ENCODE measurements at places on chromosomes 12 and 14. TPM values are rescaled to one million over a fixed set of nuclear protein-coding genes. Genes with fewer than 3 reads are reported as not detected.
A peak's percentile ranks its signal among the peaks of the same experiment; 100 is the strongest.

GRCh38 chr14:32564596-32564995 is 235.5 kb downstream of the AKAP6 start:
- no peak for DNase-seq

GRCh38 chr14:103679351-103679750 is 35.9 kb downstream of the XRCC3 start:
- no peak for DNase-seq

DNA sequence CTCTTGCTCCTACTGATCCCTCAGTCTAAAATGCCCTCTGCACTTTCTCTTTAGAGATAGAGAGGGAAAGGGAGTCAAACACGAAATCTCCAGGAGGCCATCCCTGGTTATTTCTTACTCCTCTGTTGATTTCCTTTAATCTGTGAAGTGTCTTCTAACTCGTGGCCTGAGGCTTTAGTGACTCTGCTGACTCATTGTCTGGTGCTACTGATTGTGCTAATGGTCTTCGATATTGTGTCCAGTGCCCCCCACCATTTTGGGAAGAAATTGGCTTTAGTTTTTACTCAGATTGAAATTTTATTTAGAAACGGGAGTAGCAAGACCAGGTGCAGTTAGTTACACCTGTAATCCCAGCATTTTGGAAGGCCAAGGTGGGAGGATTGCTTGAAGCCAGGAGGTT is 839 bp downstream of the CLEC9A start:
- no peak for DNase-seq

DNA sequence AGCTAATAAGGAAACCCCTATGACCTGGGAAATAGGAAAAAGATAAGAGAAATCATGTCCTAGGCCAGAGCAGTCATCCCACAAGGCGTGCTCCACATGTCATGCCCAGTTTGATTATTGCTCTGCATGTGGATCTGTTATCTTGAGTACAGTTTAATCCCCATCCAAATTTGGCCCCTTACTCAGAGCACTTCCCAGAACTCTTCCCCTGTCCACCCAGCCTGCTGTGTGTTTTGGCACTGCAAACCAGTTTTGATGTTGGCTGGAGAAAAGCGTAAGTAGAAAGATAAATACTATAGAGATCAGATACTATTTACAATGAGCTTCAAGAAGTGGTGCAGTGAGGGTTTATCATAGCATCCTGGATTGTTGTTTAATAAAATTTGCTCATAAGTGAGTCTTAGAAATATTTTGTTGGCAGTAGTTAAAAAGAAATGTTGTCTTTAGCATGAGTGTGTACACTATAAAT is 83.8 kb downstream of the PTPRB start:
- DNase-seq = peak; percentile 36

DNA sequence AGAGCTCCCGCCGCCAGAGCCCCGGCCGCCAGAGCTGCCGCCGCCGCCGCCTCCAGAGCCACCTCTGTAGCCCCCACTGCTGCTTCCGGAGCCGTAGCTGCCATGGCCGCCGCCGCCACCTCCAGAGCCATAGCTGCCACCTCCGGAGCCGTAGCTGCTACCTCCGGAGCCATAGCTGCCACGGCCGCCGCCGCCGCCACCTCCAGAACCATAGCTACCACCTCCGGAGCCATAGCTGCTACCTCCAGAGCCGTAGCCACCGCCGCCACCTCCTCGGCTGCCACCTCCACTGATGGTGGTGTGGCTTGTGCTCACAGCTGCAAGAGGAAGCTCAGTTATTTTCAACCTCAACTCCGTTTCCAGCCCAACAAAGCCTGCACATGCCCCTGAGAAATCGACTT is 4.9 kb downstream of the KRT1 start:
- no peak for DNase-seq

DNA sequence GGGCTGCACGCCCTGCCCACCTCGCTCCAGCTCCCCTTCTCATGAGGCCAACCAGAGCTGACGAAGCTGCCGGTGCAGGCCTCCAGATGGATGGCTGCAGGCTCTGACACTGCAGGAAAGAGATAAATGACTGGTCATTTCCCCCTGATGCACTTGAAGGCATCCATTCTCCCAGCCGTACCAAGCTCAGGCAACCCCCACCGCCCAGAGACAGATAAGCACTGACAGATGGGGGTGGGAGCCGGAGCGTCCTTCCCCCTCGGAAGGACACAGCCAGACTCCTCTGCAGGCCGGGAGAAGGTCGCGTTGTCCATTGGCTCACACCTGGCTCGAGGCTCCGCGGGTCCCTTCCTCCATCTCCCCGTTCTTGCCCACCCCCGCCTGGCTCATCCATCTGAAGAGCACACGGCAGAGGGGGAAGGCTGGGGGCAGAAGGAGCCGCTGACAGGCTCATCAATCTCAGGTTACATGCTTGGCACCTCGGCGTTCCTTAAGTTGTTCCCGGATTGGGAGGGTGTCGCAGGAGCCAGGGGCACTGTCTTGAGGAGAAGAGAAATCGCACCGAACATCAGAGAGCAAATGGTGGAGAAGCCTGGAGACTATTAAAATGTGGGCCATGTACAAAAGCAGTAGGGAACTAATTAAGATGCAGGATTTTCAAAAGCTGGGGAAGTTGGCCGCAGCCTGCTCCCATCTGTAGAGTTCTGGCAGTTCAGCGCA is 151.6 kb downstream of the DPF3 start:
- no peak for DNase-seq

DNA sequence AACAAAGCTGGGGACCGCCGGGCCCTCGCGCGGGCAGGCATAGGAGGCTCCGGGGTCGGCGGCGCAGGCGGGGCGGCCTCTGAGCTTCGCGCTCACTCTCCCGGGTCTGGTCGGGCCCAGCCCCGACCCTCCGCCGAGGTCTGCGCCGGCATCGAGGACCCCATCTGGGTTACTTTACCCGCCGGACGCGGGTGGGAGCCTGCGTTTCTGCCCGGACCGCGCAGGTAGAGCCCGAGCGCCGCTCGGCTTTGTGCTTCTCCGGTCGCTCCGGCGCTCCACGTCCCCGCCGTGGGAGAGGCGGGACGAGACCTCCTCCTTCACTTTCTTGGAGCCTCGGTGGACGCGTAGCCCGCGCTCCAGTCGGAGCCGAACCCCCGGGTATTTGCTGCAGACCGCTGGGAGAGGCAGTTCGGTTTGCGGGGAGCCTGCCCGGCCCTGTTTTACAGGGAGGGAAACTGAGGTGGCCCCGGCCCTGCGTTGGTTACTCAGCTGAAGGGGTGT is 63.2 kb downstream of the FBXL14 start:
- DNase-seq = no peak

DNA sequence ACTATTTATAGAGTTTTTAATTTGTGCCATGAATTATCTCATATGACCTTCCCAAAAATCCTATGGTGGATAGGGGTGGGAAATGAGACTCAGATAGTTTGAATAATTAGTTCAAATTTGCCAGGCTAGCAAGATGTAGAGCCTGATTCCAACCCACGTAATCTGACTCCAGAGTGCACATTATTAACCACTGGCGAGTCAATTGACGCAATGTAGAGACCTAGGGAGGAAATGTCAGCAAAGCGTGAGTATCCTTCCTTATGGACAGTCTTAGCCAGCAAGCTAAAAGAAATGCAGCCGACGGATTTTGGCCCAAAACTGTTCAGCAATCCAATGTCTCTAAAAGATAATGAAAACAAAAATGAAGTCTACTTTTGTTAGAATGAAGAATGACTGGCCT is 193.3 kb upstream of the KRR1 start:
- DNase-seq = no peak

- no peak for DNase-seq
Measured at GRCh38 chr14:41476526-41476925, 130.2 kb upstream of the LRFN5 start.

DNA sequence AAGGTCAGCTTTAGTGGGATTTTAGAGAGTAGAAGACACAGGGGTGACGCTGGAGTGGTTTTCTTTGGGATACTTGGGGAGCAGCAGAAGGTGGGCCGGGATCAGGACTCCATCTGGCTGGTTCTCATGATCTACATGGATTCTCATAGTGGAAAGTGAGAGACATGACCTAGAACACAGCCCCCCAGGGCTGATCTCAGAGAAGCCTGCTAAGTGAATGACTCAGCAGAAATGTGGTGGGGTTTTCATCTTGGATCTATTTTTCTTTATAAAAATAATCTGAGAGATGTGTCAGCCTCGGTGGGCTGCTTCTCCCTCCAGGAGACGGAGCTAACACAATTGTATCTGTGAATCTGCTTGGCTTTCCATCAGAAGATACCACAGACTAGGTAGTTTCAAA is 484.4 kb downstream of the TMEM121 start:
- DNase-seq = no peak

DNA sequence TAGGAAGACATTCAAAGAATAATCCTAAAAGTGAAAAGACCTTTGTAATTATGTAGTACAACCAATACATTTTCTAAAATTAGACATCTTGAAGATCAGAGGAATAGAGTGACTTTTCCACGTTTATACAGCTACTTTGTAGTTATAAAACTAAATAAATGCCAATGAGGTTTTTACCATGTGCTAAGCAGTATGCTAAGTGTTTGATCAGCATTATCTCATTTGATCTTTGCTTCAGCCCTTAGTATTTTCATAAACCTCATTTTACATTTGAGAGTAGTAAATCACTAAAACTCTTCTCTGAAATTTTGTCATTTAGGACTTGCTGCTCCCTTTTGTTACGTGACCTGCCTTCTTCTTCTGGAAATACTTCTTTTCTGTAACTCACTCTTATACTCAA is 13.6 kb downstream of the MBIP start:
- DNase-seq = no peak

- DNase-seq = peak; percentile 34
Measured at GRCh38 chr14:104870368-104871144, 5.5 kb downstream of the CEP170B start.

DNA sequence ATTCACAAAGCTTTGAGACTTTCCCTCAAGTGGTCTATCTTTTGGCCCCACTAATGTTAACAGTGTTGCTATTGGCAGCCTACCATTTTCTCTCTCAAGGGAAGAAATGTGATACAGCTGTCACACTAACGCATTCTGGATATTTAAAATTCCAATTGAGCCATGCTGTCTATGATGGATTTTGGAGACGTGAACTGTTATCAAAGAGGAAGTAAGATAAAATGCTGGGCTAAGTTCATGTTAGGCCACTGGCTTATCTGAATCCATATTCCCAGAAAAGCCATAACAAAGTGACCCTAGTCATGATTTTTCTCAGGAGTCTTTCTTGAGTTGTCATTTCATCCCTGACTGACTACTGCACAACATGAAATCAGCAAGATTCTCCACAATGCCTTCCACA is 200.2 kb downstream of the PHLDA1 start:
- no peak for DNase-seq

GRCh38 chr12:79001404-79001803 is 136.8 kb downstream of the SYT1 start:
- no peak for DNase-seq

DNA sequence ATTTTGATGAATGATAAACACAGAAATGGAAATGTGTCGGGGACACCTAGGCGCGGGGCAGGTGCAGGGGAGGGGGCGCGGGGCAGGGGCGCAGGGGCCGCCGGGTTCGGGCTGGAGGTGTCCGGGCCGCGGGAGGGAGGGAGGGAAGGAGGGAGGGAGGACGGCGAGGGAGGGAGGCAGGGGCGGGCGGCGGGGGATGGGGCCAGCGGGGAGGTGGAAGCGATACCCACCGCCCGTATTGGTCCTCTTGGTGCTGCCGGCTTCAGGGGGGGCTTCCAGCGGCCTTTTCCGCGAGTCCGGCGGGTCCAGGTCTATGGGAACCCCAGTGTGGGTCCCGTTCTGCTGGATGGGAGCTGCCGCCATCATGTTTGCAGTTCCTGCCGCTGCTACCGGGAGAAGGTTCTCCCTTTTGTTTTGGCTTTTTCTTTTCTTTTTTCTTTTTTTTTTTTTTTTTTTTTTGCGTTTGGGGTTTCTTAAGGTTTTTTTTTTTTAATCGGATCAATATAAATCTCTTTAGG is 703 bp downstream of the NOVA1 start:
- peak; percentile 24 for DNase-seq

GRCh38 chr12:49039421-49040363 is 20.9 kb downstream of the KMT2D start:
- DNase-seq = peak; percentile 10

GRCh38 chr12:22993609-22994315 is 368.8 kb downstream of the ETNK1 start:
- no peak for DNase-seq

DNA sequence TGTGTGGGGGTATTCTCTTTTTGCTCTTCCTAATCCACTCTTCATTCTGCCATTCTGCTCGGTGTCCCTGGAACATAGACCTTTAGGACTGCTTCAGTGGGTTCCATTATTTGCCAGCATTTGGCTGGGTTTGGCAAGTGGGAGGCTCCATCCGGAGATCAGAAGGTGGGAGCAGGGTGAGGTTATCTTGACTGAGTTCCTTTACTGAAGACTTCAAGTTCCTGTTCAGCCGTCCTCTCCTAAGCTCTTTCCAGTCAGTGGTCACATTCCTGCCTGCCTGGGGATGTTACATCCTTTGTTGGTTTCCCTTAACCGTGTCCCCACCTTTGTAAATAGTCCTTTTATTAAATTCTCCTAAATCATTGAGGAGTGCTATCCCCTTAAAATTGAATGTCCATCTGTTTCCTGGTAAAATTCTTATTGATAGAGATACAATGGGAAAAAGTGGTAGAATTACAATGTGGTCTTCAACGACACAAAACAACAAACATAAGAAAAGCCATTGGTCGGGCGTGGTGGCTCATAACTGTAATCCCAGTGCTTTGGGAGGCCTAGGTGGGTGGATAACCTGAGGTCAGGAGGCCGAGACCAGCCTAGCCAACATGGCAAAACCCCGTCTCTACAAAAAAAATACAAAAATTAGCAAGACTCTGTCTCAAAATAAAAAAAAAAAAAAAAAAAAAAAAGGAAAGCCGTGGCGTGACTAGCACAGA is 5.0 kb upstream of the MIA2 start:
- DNase-seq = no peak

DNA sequence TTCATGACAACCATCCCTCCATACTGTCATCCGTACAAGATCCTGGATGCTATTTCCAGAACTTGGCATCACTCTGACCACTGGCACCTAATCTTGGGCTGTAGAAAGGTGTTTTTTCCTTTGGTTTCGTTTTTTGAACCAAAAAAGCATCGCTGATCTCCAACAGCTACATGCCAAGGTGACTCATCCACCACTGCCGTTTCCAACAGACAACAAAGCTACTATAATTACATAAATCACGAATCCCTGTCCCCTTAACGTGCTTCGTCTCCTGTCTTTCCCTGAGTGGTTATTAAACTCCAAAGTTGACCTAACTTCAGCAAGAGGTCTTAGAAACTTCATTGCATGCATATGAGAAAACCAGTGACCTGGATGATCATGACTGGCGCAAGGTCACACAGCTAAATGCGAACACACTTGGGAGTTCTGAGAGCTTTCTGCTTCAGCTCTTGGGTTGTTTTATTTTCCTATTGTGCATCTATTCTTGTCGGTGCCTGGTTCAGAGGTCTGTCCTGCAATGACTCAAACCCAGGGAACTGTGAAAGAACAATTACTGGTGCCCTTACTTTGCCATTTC is 99.9 kb downstream of the PPM1H start:
- no peak for DNase-seq

GRCh38 chr14:93267149-93267711 is 60.2 kb downstream of the UBR7 start:
- no peak for DNase-seq

- no peak for DNase-seq
Measured at GRCh38 chr14:33282331-33283230, 343.9 kb downstream of the NPAS3 start.

TMEM229B gene
- total RNA-seq = 4.3 TPM

ACSS3 gene
- 27.3 TPM for total RNA-seq

HSPB8 gene
- total RNA-seq = 693 TPM

KLRD1 gene
- 1.2 TPM for total RNA-seq

PLBD2 gene
- total RNA-seq = 29.3 TPM

ABCD4 gene
- 22.5 TPM for total RNA-seq

KRT6C gene
- not detected for total RNA-seq

SLC4A8 gene
- 0.65 TPM for total RNA-seq

Measured in heart right ventricle (tissue), 16 donors.